ENCODE measurements at places on chromosomes 4 and X.

DNA sequence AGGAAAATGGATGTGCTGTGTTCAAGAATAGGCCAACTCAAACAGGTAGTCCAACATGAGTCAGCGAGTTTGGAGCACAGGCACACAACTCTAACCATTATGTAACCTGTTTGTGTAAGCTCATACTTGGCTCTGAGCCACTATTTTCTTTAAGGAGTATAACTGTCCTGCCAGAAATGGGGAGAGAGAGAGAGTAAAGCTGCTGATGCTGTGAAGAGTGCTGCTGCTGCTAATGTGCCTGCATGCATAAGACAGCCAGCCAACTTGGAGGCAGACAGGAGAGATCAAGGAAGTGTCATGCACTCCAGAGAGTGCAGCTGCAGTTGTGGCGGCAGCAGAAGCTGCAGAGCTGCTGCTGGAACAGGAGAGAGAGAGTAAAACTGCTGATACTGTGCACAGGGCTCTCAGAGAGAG lies 11.7 kb upstream of the STATH start:
- DNase-seq: peak; percentile 22

- DNase-seq: no peak
These were observed 457 bp upstream of the RAB9A start for GRCh38 chrX:13688384-13688957.

DNA sequence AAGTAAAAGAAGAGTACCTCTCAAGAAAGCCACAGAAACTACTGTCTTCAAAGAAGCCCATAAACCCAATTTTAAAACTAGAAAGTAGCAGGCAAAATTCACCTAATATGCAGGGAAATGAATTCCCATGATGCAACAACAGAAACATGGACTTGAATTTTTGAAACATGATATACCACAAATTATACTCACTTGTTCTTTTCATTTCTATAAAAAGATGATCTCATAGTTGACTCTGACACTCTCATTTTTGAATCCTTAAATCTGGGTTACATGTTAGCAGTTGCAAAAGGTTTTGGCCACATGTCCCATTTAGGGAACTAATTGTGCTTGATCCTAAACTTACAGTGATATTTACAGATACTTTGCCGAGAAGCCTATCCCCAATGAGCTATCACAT lies 1130.8 kb downstream of the FAT4 start:
- no peak for DNase-seq

- DNase-seq: no peak
These were observed 459.9 kb upstream of the GNPDA2 start for GRCh38 chr4:45186249-45186648.

- DNase-seq: no peak
These were observed 841.7 kb upstream of the POU3F4 start for GRCh38 chrX:82666355-82666754.

All from right renal pelvis (tissue), 4 donors.